Stimulated activated CD8-positive, alpha-beta memory T cell treated with anti-CD3 and anti-CD28 coated beads, Interleukin-7, amount 100 ng/mL, for 1 hour (primary cell): ENCODE measurements at places on chromosomes 4 and X.

DNA sequence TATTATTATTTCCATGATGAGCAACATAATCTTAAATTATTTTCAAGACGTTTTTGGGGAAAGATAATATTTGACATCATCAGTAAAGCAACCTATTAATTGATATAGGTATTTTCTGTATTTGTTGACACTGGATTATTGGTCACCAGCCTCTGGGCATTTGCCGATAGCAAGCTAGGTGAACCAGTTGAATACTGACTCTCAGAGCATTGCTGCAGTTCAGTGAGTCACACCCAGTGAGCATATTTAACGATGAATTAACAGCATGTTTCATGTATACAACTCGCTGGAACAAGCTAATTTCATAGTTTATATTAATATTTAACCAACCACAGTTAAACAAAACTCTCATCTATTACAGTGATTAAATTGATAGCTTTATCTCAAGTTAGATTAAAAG, 1006.0 kb upstream of the DIAPH2 start:
- no peak for DNase-seq

DNA sequence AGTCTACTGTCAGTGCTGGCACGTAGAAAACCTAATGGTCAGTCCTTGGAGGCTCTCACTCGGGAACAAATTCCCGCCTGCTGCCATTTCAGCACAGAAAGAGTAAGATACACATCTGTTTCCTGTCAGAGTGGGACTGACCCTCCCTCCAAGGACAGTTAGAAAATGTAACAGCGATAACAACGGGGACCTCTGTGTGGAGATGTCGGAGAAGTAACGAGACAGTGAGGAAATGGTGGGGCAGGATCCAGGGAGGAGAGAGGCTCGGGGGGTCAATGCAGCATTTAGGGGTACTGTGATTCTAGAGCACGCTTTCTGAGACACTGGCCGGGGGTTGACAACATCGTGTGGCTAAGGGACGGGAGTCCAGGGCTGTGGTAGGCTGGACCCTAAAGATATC, 36.0 kb upstream of the SORCS2 start:
- no peak for DNase-seq

GRCh38 chr4:112953262-112953661, 96.2 kb upstream of the ANK2 start:
- DNase-seq, result no peak

DNA sequence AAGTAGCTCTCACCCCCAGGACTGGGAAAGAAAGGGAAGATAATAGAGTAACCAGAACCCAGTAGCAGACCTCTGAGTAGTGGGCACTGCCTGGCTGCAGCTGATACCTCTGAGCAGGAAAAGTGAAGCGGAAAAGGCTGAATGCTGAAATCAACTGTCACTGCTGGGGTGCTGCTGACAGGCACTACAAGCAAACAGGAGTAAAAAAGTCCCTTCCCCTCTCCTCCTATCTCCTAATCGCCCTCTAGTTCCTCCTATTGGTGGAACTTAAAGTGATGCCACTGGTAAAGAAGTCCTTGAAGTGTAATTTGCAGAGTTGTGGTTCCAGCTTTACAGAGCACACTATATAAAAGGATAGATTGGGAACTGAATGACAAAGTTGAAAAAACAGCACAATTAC, 32.8 kb upstream of the GLRB start:
- DNase-seq, result no peak

DNA sequence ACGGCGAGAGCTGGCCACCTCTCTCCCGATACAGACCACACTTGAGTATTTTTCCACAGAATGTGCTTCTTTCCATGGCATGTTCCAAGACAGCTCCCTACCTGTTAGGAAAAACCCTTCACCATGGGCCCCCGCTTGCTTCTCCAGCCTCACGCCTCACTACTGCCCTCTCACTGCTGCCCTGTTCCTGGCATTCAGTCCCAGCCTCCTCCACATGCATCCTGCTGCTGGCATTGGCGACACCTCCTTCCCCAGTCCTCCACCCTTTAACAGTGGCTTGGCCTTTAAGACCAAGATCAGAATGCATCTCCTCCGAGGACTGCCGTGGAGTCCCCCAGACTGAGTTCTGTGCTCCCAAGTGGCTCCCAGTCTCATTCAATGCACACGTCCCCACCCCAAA, 10.7 kb downstream of the PNMA6F start:
- DNase-seq, result no peak

GRCh38 chr4:24922416-24922815, 9.6 kb upstream of the CCDC149 start:
- no peak for DNase-seq

DNA sequence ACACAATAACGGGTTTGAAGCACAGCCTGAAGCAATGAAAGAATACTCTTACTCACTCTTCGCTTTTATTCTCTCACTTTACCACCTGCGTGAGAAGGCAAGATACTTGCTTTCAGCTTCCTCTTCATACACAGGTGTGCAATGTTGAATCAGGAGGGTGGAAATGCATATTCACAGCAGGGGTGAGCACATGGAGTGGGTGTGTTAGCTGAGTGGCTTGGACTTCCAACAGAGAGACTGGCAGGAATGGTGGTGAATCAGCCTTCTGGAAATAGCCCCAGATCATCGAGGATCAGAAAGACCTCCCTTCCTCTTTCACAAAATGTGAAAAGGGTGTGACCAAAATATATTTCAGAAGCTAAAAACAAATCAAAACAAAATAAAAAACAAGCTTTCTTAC, 521.2 kb downstream of the STIM2 start:
- DNase-seq, result no peak

DNA sequence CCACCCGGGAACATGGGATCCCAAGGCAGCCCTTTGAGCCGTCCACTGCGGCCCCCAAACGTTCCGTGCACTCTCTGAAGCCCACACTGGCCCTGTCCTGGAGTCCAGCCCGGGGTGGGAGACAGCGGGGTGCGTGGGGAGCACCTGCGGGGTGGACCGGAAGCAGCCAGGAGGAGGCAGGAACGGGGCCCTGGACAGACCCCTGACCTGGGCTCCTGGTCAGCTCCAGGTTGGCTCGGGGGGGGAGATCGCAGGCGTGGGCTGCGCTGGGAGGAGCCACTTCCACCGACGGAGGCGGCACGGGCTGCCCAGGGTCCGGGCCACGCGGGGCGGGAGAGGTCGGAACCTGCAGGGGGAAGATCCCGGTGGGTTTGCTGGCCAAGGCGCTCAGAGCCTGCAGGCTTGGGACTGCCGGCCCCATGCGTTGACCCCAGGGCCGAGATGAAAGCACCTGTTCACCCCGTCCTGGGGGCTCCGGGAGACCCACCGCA, 5.7 kb upstream of the PLCXD1 start:
- no peak for DNase-seq

GRCh38 chrX:149908308-149908707, 21.1 kb upstream of the HSFX4 start:
- DNase-seq, result no peak

DNA sequence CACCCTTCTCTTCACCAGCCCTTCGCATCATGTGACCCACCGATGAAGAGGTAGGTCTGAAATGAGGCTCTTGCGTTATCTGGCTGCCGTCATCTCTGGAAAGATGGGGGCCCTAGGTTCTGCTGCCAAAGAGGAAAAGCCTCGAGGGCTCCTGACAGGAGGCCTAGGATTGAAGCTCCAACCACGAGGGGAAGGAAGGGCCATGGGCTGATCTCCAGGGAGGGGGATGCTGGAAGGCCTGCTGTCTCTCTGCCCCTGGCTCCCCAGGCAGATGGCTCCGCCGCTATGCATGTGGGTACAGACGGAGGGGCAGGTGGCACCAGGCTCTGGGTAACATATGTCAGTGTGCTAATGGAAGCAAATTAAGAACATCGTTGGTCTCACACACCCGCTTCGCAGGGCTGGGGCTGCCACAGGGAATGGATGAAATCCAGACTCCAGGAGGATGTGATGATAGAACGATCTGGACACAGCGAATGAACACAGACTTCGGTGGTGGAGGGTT, 44.9 kb downstream of the AFAP1 start:
- DNase-seq, result no peak

DNA sequence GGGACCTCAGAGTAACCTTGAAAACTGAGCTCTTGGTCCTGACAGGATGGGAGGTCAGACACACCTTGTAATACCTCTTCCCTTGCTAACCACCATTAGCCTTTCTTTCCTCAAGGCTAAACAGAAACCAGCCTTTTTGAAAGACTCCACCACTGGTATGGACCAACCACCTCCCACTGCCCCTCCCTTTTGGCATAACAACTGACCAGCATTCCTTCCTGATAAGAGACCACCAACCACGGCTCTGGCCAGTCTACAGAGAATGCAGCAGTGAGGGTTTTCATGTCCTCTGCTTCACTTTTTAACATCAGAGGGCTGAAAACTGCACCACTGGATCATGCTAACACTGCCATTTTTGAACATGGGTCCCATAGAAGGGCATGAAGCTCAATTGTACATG, 100.2 kb upstream of the MID1IP1 start:
- DNase-seq, result no peak

DNA sequence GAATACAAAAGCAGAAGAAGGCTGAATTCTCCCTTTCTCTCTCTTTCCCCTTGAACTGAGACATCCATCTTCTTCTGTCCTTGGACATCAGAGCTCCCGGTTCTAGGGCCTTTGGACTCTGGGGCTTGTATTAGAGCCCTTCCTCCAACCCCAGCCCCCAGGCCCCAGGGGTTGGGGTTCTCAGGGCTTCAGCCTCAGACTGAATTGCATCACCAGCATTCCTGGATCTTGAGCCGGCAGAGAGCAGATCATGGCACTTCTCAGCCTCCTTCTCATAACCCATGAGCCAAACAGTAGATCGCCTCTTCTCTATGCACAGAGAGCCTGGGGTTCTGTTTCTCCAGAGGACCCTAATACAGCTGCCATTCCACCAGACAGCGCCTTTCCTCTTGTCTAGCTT, 25.3 kb upstream of the CLDN24 start:
- no peak for DNase-seq

- DNase-seq, result no peak
Observed at GRCh38 chrX:140092121-140092520, 126.8 kb upstream of the CXorf66 start.

- DNase-seq, result no peak
Observed at GRCh38 chrX:38893441-38893840, 92.2 kb downstream of the MID1IP1 start.

- no peak for DNase-seq
Observed at GRCh38 chr4:110613745-110614144, 9.1 kb downstream of the PITX2 start.

DNA sequence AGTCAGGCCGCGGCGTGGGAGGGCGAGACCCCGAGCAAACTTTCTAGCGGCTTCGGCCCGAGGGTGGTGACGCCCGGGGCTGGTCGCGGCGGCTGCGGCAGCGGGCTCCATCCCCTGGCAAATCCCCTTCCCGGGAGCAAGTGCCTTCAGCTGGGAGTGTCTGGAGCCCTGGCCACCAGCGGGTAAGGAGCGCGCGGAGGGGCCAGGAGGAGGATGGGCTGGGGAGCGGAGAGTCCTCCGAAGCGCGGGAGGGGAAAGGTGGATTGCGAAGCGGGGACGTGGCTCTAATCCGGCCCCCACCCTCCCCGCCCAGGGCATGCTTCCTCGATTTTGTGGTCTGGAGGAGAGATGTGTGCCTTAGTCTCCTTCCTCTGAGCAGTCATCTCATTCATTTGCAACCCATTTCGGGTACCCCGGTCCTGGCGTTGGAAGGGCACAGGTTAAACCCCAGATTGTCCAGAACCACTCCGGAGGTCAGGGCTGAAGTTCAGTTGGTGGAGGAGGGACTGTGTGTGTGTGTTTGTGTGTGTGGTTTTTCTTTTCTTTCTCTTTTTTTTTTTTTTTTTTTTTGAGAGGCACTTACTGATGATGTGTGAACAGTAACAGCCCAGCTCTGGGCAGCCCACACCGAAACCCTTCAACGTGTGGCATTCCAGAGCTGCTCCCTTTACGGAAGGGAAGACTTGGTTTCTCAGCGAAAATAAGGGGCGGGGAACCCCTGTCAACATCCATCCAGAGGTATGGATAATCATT, 516 bp downstream of the SGMS2 start:
- no peak for DNase-seq

GRCh38 chr4:142242156-142242555, 603.9 kb downstream of the INPP4B start:
- no peak for DNase-seq

- no peak for DNase-seq
Observed at GRCh38 chr4:174314770-174315169, 31.1 kb downstream of the CEP44 start.

DNA sequence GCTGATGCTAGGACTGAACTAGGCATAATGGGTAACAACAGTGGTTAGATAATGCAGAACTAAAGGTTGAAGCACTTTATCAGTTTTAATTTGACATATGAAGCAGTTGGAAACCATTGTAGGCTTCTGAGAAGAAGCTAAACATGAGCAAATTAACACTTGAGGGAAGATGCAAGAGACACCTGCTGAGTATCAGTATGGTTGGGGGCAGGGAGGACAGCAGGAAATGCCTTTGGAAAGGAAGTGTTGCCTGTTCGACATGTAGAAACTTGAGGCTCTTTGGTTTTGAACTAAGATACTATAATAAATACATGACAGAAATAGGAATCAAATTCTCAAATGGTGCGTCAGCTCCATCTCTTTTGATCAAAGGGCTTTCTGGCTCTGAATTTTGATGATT, 115.6 kb downstream of the FHIP1A start:
- no peak for DNase-seq

DNA sequence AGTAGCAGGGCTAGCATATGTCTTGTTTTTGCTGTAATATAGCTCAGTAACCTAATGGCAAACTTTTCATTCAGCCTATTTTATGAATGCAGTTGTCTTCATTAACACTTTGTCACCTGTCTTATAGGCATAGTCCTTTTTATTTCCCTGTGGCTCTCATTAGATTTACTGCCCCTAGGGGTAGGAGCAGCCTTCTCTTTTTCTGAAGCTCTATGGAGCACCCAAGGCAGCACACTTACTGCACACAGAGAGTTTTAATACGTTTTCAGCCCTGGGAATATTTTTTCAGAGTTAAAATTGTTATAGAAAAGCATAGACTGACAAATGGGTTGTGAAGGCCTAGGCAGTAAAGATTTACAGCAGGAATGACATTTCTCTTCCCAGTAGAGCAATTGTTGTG, 406.8 kb downstream of the TMA16 start:
- DNase-seq, result no peak

GRCh38 chrX:115602729-115603389, 41.9 kb downstream of the PLS3 start:
- no peak for DNase-seq

DNA sequence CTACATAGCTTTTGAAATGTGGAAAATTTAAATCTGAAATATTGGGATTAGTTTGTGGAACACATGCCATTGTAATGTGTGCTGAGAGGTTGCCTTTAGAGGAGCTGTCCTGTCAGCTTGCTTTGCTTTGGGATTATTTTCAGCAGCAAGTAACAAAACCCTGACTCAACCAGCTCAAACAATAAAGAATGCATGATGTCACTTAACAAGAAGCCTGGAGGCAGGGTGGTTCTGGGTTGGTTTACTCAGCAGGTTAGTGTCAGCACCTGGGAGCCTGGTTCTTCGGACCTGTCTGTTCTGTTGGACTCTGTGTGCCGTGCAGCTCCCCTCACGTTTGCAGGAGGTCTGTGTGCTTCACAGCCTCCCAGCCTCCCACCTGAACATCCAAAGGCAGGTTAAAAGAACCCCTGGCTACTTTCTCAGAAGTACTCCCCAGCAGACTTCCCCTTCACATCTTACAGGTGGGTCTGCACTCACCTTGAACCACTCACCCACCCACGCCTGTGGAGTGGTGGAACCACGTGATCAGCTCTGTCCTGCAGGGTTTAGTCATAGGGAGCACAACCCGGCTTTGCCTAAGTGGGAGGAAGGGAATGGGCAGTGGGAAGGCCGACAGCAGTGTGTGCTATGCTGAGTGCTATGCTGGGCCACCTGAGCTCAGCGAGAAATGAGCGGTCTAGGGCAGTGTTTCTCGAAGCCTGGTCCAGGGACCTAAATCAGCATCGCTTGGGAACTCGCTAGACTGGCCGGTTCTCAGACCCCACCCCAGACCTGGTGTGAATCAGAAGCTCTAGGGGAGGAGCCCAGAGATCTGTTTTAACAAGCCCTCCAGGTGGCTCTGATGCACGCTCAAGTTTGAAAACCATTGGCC, 20.4 kb downstream of the TMEM131L start:
- DNase-seq, result no peak
